ENCODE measurements at places on chromosomes 7 and 10.
A peak's percentile ranks its signal among the peaks of the same experiment; 100 is the strongest.

- no peak for DNase-seq
These were observed 48.7 kb downstream of the CAV1 start for GRCh38 chr7:116573541-116573940.

- peak; percentile 3 for DNase-seq
These were observed 745.1 kb upstream of the LRRTM3 start for GRCh38 chr10:66180581-66181318.

DNA sequence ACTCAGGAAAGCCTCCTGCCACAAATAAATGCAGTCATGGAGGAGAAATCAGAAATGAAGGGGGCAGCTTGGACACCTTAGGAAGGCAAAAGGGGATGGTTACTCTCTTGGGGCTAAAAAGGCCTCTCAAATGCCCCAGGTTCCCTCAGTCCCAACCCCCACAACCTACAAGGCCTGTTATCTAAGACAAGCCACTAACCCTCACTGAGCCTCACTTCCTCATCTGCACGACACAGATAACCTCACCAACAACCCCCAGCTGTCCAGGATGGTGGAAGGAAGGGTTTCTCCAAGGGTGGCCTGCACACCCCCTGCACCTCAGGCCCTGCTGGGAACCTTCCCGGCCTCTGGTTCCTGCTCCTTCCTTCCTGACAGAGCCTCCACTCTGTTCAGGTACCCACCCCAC is 29.2 kb downstream of the SORBS1 start:
- DNase-seq, result no peak

GRCh38 chr7:41167836-41168235 is 535.1 kb downstream of the INHBA start:
- no peak for DNase-seq

DNA sequence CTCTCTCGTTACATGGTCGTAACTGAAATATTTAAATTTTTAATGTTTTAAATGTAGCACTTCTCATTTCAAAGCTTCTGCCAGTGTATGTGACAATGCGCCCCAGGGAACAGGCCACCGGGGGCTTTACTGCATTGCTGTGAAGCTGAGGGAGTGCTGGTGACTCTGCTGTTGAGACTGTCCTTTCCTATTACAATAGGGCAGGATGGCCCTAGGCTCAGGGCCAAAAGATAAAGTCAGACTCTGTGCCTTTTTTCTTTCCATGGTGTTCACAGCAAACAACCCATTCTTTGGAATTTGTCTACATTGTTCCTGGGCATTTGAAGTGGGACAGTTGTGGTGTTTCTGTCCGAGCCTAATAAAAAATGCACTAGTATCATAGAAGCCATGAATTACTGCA is 107.3 kb downstream of the GALNT11 start:
- no peak for DNase-seq

DNA sequence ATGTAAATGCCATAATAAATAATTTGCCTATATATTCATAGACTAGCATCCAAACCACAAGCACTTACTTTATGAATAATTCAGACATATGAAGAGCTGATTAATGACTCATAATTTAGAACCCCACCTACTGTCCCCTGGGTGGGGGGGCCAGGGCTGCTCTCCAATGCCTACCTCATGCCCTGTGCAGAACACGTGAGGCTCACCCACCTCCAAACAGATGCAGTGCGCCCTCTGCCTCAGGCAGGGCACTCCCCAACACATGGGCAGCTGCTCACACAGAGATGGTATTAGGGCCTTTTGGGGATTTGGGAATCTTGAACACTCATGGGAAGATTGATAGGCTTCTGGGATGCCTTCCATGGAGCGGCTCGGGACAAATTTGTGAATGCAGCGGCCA is 75.1 kb upstream of the INSIG1 start:
- no peak for DNase-seq

GRCh38 chr7:134485203-134485602 is 26.3 kb upstream of the AKR1B1 start:
- DNase-seq, result no peak

- DNase-seq, result no peak
These were observed 56.4 kb upstream of the PMPCB start for GRCh38 chr7:103240806-103241205.

GRCh38 chr7:50508471-50508943 is 56.7 kb downstream of the DDC start:
- DNase-seq, result no peak

GRCh38 chr10:31101123-31101522 is 69.5 kb upstream of the ZNF438 start:
- no peak for DNase-seq

DNA sequence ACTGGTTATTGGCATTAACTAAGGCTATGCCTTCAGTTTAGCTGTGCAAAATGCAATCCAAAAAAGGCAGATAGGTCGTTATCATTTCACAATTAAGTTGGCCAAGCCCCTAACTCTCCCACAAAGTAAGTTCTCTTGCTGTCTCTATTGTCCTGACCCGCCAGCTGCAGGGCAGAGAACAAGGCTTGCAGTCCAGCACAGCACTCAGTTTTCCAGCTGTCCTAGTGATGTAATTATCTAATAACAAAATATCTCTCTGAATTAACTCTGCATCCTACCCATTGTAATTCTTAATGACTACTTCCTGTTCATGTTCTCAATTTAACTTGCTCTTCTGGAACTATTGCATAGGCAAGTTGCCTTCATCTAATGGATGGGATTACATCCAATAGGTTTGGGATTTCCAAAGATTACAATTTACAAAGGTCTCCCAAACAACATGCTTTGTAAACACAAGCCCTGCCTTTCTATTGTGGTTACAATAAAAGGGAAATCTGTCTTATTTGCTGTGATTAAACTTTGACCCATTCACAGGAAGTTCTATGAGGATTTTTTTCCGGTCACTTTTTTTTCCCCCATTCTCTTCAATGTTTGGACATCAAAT is 55.2 kb downstream of the CDK6 start:
- DNase-seq, result peak; percentile 54

- peak; percentile 47 for DNase-seq
These were observed 46.0 kb upstream of the CDK1 start for GRCh38 chr10:60732198-60732806.

GRCh38 chr10:87546210-87546609 is 41.5 kb downstream of the MINPP1 start:
- no peak for DNase-seq

GRCh38 chr10:34889004-34889869 is 74.1 kb upstream of the PARD3 start:
- DNase-seq, result no peak

DNA sequence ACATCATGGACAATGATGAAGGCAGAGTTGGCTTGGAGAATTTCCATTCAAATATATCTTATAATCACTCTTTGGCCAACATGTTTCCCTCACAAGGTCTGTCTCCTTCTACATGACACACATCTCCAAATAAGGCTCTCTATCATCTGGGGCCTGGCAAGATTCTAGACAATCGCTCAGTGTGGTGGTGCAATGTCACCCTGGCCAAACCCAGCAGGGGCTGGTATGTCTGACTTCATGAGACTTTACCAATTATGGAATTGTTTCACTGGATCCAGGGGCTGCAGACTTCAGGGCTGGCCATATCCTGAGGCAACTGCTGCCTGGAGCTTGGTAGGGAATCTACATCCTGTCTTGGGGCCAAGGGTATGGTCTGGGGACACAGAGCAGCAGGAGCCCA is 319.0 kb downstream of the PLXNA4 start:
- no peak for DNase-seq

- DNase-seq, result peak; percentile 70
These were observed 54.5 kb downstream of the COL1A2 start for GRCh38 chr7:94449151-94449725.

DNA sequence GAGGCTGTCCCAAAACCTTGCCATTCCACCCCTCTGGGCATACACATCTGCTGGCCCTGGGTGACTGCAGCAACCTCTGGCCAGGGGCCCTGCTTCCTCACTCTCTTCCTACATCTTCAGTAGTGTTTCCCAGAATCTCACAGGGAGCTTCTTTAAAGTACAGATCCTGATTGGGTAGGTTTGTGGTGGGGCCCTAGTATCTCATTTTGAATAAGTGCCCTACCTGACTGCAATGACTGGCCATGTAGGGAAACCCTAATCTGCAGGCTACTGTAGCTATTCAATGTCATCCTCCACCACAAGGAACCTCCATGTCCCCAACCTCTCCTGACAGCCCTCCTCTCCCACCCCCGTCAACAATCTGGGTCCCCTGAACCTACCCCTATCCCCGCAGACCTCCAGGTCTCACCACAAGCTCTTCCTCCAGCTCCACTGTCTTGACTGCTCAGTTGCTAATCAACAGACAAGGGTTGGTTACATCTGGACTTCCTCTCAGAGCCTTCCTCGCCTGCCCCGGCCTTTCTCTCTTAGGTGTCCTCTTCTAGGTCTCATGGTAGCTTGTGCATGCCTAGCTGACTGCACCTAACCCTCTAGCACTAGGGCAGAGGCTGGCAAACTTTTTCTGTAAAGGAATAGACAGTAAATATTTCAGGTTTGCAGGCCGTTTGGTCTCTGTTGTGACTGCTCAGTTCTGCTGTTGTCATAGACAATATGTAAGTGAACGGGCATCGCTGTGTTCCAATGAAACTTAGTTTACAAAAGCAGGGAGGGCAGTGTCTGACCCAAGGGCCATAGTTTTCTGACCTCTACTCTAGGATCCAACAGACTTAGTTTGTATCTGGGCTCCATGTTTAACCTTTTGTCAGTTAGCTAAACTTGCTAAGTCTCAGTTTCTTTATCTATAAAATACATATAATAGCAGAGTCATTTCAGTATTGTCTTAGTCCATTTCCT is 121.1 kb downstream of the AOAH start:
- no peak for DNase-seq

- no peak for DNase-seq
These were observed 598.0 kb downstream of the PTPRN2 start for GRCh38 chr7:157989589-157989988.

DNA sequence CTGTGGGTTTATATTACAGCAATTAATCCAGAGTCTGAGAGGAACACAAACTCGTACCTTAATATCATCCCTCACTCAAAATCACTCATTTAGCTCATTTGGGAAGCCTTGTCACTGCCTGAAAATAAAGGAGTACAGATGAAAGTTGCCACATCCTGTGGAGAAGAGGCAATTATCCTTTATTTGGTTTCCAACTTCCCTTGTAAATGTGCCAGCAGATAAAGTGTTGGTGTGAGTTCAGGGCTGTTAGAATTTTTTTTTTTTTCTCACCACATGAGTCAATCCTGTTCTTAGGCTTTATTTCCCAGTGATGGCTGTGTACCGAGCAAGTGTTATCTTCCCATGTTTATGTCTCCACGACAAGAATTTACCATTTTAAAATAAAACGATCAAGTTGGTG is 99.0 kb upstream of the SMIM30 start:
- DNase-seq, result peak; percentile 76
